ENCODE measurements at places on chromosomes 3 and 15.
A peak's percentile ranks its signal among the peaks of the same experiment; 100 is the strongest.

- ATAC-seq, result peak; percentile 77
Measured at GRCh38 chr3:179544981-179545645, 17.6 kb upstream of the ACTL6A start.

DNA sequence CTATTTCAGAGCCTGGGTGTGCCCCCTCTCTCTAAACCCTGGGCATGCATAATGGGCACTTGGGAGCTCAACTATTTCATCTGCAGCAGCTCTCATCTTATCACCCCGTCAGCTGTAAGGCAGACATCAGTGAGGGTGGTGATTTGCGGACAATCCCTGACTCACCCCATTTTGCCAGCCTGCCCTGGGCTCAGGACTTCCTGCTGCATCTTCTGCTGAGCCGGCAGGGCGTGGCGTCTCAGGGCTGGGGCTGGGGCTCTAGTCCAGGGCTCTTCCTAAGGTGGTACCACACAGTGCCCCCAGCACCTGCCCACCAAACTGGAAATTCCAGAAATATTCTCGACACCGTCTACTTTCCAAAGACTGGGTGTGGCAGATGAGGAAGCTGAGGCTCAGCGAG is 925 bp upstream of the PSTPIP1 start:
- peak; percentile 73 for ATAC-seq

GRCh38 chr15:31083370-31083780 is 18.1 kb downstream of the TRPM1 start:
- peak; percentile 54 for ATAC-seq

DNA sequence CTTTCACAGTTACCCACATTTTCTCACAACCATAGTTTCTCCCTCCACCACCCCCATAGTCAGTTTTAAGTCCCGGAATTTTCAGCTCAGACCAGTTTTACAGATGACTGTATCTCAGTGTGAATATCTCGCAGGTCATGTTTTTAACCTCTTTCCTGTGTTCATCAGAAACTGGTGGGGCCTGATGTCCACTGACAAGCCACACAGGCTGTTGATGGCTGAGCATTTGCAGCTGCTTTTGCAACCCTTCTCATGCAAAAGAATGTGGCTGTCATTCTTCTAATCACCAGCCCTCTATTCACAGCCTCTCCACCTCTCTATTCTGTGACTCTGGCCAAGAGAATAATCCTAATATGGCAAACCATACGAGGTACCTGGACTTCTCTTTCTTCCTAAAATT is 8.5 kb downstream of the GYG1 start:
- no peak for ATAC-seq

DNA sequence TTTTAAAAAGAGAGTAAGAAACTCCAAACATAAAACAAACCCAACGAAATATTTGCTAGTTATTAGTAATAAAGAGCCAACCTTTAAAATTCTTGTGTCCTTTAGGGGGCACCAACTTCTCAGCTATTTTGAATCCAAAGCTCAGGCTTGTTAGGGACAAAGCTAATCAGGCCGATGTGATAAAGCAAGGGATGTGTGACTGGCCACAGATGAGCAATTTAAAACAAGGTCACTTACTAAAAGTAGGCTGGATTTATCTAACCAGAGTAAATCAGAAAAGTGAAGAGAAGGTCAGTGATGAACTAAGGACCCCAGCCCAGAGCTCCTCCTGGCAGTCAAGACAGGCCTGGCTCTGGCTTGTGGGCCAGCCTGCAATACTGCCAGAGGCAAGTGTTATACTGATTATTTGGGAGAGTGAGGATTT is 108.5 kb downstream of the CYP19A1 start:
- ATAC-seq, result no peak

- ATAC-seq, result peak; percentile 89
Measured at GRCh38 chr3:118262800-118263402, 771.7 kb downstream of the IGSF11 start.

DNA sequence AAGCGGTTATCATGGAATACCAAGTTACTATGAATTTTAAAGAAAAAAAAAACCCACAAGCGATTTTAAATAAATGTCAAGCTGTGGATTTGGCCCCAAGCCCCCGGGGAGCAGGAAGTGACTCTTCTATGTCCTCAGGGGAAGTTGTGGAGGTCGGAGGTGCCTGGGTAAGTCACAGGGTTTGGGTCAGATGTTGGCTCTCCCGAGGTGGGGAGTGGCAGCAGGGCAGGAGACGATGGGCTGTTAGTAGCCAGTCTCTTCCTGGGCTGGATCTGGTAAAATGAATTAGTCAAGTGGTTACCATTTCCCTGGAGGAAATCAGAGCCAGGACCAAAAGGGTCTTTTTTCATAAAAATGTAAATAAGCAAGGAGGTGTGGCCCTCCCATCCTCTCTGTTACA is 316.7 kb downstream of the TLE3 start:
- ATAC-seq, result no peak

DNA sequence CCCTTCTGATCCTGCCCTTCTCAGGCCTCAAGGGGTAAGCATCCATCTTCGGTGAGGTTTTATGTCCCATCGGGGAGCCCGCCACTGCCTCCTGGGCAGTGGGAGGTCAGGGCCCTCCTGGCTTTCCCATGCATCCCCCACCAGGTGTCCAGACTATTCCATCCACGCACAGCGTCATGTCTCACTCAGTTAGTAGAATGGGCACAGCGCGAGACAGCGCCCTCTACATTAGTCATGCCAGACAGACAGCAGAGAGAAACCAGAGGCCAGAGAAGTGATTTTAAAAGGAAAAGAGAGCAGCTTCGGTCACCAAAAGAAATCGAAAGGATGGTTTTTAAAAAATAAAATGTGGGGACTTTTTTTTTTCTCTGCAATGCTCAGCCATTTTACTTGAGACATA is 49.8 kb downstream of the ZDHHC3 start:
- no peak for ATAC-seq

DNA sequence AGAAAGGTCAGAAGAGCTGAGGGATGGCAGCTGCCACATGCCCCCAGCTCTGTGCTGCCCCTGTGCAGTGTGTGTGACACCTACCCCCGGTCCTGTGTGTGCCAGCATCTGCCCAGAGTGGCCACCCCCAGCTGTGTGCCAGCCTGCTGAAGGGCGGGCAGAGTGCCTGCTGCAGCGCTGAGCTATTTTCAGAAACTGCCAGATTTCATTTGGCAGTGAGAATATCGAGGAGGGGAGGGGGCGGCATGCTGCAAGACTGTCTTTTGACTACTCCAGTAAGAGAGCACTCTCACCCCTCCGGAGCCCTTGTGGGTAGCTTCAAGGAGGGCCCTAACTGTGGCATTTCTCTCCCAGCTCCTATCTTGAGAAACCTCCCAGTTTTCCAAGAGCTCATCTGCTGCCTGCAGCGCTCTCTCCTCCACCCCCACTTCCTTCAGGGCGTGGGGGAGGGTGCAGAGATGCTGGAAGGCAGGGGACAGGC is 25.2 kb upstream of the DOCK3 start:
- no peak for ATAC-seq

DNA sequence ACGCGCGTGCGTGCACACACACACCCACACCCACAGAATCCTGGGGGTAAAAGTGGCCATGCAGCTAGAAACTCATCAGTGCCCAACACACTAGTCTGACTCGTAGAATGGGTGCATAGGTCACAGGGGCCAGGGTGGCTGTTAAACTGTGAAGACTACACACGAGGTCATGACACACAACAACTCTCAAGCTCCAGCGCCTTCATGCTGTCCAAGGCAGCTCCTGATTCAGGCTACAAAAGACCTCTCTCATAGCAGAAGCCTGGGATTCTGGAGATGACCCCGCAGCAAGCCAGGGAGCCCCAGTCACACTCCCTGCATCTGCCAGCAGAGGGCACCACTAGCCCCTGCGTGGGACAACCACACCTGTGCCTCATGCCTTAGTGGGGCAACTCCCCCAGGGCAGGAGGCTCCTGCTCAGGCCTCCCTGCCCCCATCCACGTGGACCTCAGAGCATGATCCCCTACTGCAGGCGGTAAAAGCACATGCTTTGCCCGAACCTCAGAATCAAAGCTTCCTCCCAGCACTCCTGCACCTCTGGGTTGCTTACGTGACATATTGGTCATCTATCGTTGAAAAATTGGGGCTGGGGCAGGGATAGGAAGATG is 93.1 kb downstream of the LRIG1 start:
- ATAC-seq, result peak; percentile 82

DNA sequence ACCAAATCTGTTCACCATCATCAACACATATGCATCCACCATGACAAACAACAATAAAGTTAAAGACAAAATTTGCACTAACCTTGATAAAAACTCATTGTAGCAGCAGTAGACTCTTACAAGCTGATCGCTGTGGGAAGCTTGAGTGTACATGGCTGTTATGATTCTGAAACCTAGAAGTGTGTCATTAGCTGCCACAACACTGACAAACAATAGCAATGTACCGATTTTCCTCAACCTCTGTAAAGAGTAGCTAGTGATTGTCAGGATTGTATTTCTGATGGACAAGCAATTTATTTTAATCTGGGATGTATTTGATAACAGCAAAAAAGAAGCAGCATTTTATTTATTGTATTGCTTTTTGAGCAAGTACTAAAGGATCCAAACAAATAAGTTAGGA is 1357.7 kb downstream of the ROBO1 start:
- no peak for ATAC-seq

DNA sequence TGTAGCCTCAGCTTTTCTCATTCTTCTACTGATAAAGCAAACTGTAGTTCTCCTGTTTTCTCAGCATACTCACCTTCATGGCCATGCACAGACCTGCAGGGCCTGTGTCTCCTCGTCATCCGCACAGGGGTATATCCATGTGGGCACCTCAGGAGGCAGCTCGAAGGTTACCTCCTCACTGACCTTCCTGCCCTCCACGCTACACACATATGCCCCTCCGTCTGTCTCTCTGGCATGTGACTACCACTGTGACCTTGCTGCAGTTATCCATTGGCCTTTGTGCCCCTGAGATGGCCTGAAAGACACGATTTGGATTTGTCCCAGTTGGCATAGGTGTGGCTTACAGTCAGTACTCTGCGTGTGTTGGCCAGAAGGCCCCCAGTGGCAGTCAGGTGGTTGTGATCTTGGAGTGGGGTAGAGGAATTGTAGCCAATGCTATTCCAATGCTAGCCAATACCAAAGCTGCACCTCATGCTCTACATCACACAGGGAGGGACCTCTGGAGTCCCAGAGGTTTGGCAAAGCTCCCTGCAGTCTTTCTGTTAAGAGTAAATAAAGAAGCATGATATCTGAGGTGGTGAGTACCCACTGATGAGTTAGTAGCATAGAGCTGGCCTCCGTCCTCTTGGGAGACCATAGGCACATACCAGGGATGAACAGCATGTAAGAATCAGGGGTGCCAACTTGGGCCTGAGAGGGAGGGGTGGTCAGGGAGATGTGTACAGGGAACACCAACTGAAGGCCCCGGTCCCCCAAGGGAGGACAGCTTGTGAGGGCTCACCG is 143.4 kb downstream of the EEFSEC start:
- no peak for ATAC-seq

- no peak for ATAC-seq
Measured at GRCh38 chr3:188876370-188876769, 295.4 kb upstream of the TPRG1 start.

- ATAC-seq, result no peak
Measured at GRCh38 chr15:50830477-50831354, 65.2 kb upstream of the SPPL2A start.

DNA sequence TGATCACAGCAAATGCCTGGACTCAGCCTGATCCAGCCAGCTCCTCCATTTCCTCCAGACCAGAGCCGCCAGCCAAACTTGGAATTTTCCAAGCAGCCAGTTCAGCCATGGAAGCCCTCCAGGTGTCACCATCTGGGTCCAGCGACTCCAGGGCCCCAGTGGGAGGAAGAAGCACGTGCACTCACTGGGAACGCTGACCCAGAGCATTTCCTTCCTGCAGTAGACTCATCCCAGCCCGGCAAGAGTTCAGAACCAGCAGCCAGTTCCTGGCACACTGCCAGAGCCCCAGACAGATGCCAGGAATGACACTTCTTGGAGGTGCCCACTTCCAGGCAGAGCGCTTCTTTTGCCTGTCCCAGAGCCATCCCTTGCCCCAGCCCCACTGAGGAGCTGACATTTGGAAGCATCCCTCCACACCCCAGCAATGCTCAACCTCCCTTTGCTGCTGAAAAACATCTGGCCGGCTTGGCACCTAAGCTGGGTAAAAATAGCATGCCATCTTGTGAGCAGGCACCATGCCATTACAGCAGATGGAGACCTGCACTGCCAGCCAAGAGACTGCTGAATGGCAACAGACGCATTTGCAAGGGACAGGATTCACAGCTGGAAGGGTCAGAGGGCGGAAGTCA is 460.3 kb upstream of the PROK2 start:
- ATAC-seq, result no peak

GRCh38 chr15:70427167-70428120 is 329.7 kb upstream of the TLE3 start:
- peak; percentile 19 for ATAC-seq

- ATAC-seq, result peak; percentile 14
Measured at GRCh38 chr3:139533781-139534454, 5.6 kb downstream of the RBP1 start.

DNA sequence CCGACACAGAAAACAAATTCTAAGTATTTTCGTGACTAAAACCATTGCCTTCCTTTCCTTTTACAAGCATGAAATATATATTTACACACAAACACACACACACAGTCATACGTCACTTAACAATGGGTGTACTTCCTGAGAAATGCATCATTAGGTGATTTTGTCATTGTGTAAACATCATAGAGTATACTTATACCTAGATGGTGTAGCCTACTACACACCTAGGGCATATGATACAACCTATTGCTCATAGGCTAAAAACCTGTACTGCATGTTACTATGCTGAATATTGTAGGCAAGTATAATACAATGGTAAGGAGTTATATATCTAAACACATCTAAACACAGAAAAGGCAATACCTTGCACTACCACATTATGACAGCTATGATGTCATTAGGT is 28.6 kb downstream of the COL6A5 start:
- ATAC-seq, result peak; percentile 60

- no peak for ATAC-seq
Measured at GRCh38 chr3:125232401-125232800, 19.9 kb upstream of the SLC12A8 start.

DNA sequence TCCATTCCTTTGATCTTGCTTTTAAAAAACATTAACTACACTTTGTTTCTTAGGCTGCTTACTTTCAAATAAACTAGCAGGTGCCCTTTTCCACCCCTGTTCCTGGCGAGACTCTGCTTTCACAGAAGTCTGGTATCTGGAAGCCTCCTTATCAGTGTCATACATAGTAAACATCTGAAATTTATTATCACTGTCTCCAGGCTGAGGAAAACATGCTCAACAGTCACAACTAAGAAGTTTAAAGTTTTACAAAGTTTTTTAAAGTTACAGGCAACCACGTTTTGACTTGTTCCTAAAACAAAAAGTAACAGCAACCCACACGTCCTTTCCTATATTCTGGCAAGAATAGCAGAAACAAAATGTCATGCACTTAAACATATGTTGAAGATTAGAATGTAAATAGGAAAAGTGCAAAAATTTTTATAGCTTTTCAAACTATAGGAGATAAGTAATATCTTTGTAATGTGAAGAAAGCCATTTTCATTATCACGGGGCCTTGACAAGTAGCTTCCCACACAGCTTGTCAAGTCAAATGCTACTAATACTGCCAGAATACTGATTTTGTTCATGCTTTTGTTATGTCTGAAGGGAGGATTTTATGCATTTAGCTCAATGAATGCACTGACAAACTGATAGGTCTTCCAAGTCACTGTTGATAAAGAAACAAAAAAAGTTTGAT is 275.2 kb upstream of the KCNMB2 start:
- no peak for ATAC-seq

Measured in esophagus mucosa (tissue), 1 donor.